ENCODE measurements at places on chromosomes 13 and 19. TPM values are rescaled to one million over a fixed set of nuclear protein-coding genes. Genes with fewer than 3 reads are reported as not detected.

Gene GFY
- total RNA-seq: 0.13 TPM

Gene TMPRSS9
- not detected for total RNA-seq

Gene ZNF28
- 0.83 TPM for total RNA-seq

Gene LONP1
- 58.9 TPM for total RNA-seq

Gene ZNF134
- 7.3 TPM for total RNA-seq

Gene SMIM17
- total RNA-seq: 0.11 TPM

Gene DCT
- total RNA-seq: not detected

Gene NCAN
- total RNA-seq: 0.08 TPM

Gene NLRP11
- total RNA-seq: 0.01 TPM

Gene DOHH
- 17.9 TPM for total RNA-seq

Gene PCDH17
- total RNA-seq: not detected

Gene PSG4
- total RNA-seq: 0.71 TPM

Gene ONECUT3
- 0.02 TPM for total RNA-seq

Gene PCDH20
- not detected for total RNA-seq

Gene TEX26
- total RNA-seq: not detected

Gene CAPNS1
- 2,109 TPM for total RNA-seq

Gene KRI1
- 13.5 TPM for total RNA-seq

Gene NOVA2
- 1.3 TPM for total RNA-seq

Gene DENND1C
- 0.22 TPM for total RNA-seq

Gene ZNF256
- 0.88 TPM for total RNA-seq

Gene CGB8
- 3.0 TPM for total RNA-seq

Gene UNC13A
- 1.7 TPM for total RNA-seq

Gene ARHGAP33
- 7.2 TPM for total RNA-seq

Gene CAMSAP3
- 4.8 TPM for total RNA-seq

Gene TYROBP
- total RNA-seq: not detected

Gene TMIGD2
- not detected for total RNA-seq

Gene FFAR3
- not detected for total RNA-seq

Gene RGL3
- 2.1 TPM for total RNA-seq

Gene OR7A5
- not detected for total RNA-seq

Gene ATXN8OS
- not detected for total RNA-seq

Gene POU2F2
- 0.35 TPM for total RNA-seq

Gene SLC25A15
- 15.7 TPM for total RNA-seq

Gene GPI
- 723 TPM for total RNA-seq

Gene RFPL4A
- total RNA-seq: 0.48 TPM

Gene CNN1
- 0.44 TPM for total RNA-seq

Gene SOX1
- total RNA-seq: not detected

Gene NLRP9
- total RNA-seq: not detected

Gene OR2Z1
- not detected for total RNA-seq

Gene EFNA2
- total RNA-seq: 1.2 TPM

Gene RUBCNL
- 0.09 TPM for total RNA-seq

Gene PRODH2
- total RNA-seq: 0.14 TPM

Gene RXFP2
- not detected for total RNA-seq

Gene KCTD12
- 1.6 TPM for total RNA-seq

Gene NLRP5
- 0.07 TPM for total RNA-seq

Gene MYO1F
- total RNA-seq: 0.37 TPM

Gene PCDH9
- 5.1 TPM for total RNA-seq

Gene PRKD2
- 30.0 TPM for total RNA-seq

Gene FPR1
- 0.19 TPM for total RNA-seq
